ENCODE measurements at places on chromosomes 2 and 18. TPM values are rescaled to one million over a fixed set of nuclear protein-coding genes. Genes with fewer than 3 reads are reported as not detected.

Gene SH3RF3
- 12.8 TPM for total RNA-seq

Gene CCDC68
- total RNA-seq = 0.87 TPM

Gene GPC1
- 4.5 TPM for total RNA-seq

Gene COL3A1
- total RNA-seq = 0.31 TPM

GRCh38 chr2:42289222-42289621 lies 71.8 kb downstream of the COX7A2L start:
- DNase-seq = no peak

DNA sequence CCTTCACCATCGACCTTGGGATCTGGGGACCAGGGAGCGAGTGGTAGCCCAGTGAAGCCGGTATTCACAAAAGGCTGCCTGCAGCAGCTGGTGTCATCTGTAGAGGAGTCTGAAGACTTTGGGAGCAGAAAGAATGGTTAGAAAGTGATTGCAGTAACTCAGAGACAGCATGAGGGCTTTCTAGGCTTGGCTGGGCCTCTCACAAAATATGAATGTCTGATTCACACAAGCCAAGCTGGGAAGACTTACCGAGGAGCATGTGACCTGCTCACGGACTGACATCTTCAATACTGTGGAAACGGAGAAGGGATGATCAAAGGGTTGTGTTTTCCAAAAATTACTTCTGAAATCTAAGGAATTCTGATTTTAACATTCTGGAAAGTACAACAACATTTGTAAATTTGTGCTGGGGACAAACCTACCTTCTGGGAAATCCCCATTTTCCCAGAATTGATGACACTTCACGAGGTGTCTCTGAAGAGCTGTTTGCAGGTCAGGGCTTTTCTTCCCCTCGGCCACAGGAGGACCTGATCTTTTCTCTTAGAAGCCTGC lies 111.7 kb downstream of the ACOXL start:
- DNase-seq = no peak
